ENCODE measurements at places on chromosomes 5 and 9.

DNA sequence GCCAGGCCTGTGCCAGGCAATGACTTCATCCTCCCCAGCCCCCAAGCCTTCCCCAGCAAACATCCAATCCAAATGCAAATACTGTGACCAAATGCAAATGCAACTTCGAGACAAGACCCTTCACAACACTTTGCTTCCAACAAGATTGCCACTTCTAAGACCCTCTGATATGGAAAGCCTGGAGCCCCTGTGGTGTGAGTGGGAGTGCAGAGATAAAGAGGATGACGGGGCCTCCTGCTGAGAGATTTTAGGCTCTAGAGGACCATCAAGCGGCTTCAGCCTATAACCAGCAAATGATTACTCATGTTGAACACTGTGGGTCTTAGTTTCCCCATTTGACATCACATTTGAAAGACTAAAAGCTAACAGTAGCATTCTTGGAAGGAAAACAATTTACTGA, 46.6 kb upstream of the GABRP start:
- no peak for DNase-seq

DNA sequence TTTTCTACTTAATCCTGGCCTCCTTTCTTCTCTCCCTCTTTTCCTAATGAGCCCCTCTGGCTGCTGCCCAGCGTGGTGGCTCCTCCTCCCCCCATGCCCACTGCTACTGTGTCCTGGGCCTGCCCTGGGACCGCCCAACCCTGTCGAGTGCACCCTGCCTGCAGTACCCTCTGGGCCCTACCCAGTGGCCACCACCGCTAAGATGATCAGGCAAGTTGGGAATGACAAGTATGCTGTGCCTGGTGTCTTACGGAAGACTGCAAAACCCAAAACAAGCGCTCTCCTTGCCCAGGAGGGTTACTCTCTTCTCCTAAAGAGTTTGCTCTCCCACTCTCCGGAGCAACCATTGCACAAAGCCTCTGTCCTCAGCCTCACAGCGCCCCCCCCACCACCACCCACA, 273.7 kb downstream of the SYK start:
- DNase-seq = no peak

GRCh38 chr5:150606476-150606875, 34.0 kb upstream of the SYNPO start:
- no peak for DNase-seq

DNA sequence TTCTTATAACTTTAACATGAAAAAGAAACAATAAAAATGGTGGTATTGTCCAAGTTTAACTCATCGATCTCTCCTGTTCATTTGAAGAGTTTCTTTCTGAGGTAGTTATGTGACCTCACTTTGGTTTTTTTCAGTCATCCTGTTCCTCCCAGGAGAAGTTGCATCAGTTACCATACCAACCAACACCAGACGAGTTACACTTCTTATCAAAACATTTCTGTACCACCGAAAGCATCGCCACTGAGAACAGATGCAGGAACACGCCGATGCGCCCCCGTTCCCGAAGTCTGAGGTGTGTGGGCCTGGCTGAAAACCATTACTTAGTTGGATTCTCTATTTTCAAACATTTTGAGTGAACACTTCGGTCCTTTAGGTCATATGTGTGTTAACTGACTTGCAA, 96.3 kb downstream of the CD180 start:
- no peak for DNase-seq

DNA sequence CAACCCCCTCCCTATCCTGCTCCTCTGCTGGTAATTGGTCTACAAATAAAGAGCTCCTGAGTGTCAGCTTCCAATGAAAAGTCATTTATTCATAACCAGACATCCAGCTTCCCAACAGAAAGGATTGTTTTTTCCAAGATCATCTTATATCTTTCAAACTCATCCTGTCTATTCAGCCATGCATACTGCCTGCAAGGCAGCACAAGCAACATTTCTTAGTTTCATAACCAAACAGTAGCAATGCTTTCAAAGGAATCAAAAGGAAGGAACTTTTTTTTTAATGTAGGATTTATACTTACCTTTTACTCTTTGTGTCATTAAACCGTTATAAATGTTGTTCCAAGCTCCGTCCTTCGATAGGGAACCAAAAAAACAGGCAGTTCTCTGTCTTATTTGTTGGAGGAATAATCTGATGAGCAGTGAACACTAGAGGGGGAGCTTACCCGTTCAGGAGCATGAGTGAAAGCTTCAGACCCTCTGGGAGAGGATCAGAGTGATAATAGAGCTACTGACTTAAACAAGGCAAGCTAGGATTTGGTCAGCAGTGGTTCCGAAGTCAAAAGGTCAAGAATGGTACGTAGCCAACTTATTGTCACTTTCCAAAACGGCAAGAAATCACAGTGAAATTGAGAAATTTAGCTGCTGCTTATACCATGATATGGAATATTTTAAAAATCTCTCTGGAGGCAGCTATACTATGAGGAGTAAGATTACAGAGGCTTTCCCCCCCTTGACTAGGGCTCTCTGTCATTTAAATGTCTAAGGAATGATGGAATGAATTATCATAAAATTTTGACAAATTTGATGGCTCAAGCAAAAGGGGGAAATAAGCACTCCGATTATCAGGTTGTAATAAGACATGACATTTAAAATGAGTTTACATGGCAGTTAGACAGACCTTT, 892.9 kb downstream of the NR2F1-AS1 start:
- DNase-seq = peak; percentile 79

GRCh38 chr5:132289097-132289496, 5.1 kb upstream of the SLC22A4 start:
- DNase-seq = no peak

DNA sequence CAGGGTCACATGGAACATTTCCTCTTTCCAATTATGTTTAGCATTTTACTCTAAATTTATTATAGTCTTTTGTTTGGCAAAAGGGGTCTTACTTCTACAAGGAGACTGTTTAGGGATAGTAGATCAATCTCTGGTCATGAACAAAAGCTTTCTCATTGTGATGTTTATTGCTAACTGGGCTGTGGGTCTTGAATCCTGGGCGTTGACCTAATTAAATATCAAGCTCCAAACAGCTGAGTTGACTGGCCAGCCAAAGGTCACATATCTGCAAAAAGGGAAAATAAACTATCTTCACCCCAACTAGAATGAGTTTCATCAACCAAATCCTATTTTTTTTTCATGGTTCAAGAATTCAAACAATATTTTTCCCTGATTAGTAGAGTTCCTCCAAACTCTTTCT, 245.4 kb upstream of the TUT7 start:
- DNase-seq = no peak

GRCh38 chr5:84131372-84131771, 253.3 kb downstream of the EDIL3 start:
- DNase-seq = no peak

DNA sequence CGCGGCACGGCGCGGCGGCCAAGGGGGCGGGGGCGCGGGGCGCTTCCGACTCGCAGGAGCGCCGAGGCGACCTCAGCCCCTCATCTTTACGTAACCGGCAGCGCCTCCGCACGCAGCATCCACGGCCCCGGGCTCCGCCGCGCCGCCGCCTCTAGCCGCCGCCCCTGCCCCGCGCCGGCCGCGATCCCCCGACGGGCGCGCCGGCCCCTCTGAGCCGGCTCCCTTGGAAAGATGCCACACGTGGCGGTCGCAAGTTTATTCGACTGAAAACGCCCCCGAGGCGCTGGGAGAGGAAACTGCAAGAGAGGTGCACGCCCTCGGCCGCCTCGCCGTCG, 1.0 kb downstream of the KLF9 start:
- no peak for DNase-seq

- DNase-seq = no peak
These were observed 237.0 kb downstream of the IRX2 start for GRCh38 chr5:2514484-2514883.

DNA sequence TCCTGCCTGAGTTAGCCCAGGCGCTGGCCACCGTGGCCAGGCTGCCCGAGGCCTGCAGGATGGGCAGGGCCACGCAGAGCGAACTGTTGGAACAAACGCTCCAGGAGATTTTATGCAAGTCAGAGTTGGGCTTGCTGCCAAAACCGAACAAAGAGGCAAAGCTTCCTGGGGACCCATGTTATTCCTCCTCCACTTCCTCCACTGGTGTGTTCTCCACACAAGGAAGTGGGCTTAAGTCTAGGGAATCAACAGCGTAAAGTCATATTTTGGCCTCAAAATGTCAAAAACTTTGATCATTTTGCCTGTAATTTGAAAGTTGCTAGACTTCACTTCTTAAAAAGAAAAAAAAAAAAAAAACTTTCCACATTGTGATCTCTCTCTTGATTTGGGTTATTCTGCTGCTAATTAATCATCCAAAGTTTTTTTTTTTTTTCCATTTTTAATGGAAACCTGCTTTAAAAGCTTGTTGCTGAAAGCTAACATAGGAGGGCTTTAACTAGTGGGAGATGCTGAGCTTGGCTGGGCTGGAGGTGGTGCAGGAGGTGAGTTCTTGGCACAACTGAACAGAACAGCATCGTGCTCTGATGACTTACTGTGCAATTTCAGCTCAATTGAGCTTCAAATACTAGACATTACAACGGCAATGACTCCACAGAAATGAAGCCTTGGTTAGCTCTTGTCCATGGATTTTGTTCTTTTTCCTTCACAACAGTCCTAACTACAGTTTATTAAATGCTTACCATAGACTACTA, 73.0 kb downstream of the PTPDC1 start:
- DNase-seq = peak; percentile 30

DNA sequence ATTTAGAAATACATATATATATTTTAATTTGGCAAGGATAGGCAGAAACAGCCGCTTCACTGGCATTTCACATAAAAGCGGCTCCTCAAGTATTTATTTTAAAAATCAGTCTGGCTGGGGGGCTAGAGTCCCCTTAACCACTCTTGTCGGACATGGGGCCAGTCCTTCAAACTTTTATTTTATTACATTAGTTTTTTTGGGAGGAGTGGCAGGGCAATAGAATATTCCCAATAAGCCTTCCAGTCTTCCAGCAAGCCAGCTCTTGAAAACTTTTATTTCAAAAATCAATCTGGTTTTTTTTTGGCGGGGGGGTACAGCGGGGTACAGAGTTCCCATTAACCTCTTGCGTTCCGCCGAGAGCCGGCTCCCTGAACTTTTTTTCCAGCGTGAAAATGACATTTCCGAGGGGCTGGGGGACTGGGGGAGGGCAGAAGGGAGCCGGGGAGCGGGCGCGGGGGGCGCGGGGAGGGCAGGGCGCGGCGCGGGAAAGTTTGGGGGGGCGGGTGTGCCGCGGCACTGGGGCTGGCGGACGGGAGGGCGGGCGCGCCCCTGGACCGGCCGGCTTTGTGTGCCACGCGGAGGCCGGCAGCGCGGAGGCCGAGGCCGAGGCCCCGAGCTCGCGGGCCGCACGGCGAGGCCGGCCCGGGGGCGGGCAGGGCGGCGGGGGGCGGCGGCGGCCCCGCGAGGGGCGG, 504 bp upstream of the ZNF618 start:
- DNase-seq = no peak

- DNase-seq = no peak
These were observed 1035.2 kb upstream of the ARRDC3 start for GRCh38 chr5:92418341-92418740.

DNA sequence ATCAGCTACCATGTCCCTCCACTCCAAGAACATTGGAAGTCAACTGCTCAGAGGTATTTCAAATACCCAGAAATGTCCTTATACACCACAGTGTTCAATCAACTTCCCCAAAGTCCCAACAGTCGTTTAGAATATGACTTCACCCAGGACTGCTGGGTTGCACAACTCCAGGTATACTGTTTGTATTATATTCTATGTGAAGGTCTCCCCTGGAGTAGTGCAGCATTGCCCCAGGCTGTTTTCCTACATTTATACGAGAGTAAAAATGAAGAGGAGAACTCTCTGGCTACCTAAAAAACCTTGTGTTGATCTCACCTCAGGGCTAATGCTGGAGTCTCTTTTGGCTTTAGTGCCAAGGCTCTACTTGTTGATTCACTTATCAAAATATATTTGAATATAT, 183.6 kb upstream of the MAP3K1 start:
- no peak for DNase-seq

GRCh38 chr9:94031380-94031779, 52.9 kb upstream of the PTPDC1 start:
- peak; percentile 58 for DNase-seq

GRCh38 chr5:123124859-123125595, 36.0 kb downstream of the PRDM6 start:
- no peak for DNase-seq

- no peak for DNase-seq
These were observed 459.8 kb downstream of the CCDC171 start for GRCh38 chr9:16012621-16013020.

- DNase-seq = no peak
These were observed 11.3 kb upstream of the DIPK1B start for GRCh38 chr9:136700959-136701667.

GRCh38 chr9:16180546-16180945, 627.7 kb downstream of the CCDC171 start:
- DNase-seq = no peak

GRCh38 chr5:98492258-98492657, 281.2 kb upstream of the RGMB start:
- no peak for DNase-seq

DNA sequence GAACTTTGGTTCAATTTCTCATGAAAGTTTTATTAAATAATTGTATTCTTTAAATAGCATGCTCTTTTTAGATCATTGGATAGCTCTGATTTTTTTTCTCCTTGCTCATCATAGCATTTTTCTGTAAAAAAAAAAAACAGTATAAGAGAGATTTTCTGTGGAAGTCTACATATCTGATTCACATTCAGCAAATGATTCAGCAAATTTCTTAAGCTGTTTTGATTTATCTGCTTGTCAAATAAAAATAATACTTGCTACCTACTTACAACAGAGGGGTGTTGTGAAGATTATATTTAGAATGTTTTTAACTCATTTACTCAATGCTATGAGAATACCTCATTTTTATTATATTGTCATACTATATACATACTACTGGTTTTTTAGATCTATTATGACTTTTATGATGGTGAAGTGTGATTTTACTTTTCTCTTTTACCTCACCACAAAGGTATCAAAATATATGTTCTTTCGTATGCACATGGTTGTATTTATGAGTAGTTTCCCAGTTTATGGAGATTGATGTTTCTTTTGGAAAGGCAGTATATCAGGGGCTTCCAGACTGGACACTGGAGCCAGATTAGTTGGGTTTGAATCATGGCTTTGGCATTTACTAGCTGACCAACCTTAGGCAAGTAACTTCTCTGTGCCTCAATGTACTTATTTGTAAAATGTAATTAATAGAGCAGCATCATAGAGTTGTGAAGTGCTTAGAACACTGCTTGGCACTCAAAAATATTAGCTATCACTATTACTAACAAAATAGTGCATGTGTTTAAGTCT, 25.5 kb downstream of the TNPO1 start:
- DNase-seq = no peak

DNA sequence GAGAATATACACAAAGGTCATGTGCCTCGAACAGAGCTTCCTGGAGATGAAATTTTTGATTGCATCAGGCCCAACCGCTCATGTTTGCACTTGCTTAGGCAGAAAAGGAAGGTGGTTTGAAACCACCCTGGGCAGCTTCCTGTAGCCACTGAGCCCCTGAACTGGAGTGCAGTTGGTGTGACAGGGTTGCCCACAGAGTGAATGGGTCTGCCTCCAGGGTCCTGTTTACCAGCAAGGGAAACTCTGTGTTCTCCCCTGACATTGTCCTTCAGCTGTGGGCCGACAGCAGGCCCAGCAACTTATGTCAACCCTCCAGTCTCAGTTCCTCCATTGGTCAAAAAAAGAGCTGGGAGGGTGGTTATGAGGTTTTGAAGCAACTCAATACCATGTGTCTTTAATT, 289.6 kb downstream of the KIF4B start:
- DNase-seq = no peak

- DNase-seq = no peak
These were observed 5.1 kb downstream of the EEIG1 start for GRCh38 chr9:127975376-127976315.

- no peak for DNase-seq
These were observed 364.7 kb downstream of the PRELID2 start for GRCh38 chr5:145470396-145470979.

All from G401 (cell line).